Activated T-cell treated with anti-CD3 and anti-CD28 coated beads, Interleukin-2, amount 50 U/mL, for 72 hours (primary cell): ENCODE measurements at places on chromosomes 6 and 20. TPM values are rescaled to one million over a fixed set of nuclear protein-coding genes. Genes with fewer than 3 reads are reported as not detected.

The SIRPA gene
- total RNA-seq: 0.22 TPM

The FARS2 gene
- total RNA-seq: 23.9 TPM

The LAMA4 gene
- 0.14 TPM for total RNA-seq

The GOPC gene
- 20.1 TPM for total RNA-seq

The NNAT gene
- total RNA-seq: 0.19 TPM

The THBD gene
- total RNA-seq: not detected

GRCh38 chr6:168333491-168333890 is 13.9 kb upstream of the DACT2 start:
- H3K27ac ChIP-seq: no peak overlapping the region
- no peak for DNase-seq
- no peaks in the 10 kb centered on the region for H3K27me3 ChIP-seq
- H3K36me3 ChIP-seq: no peaks in the 10 kb centered on the region
- H3K4me1 ChIP-seq: no peaks in the 10 kb centered on the region
- H3K4me3 ChIP-seq: no peak overlapping the region

GRCh38 chr6:51152594-51152993 is 333.9 kb downstream of the TFAP2B start:
- H3K27ac ChIP-seq: no peak overlapping the region
- peaks cover 3% of the 10 kb centered on the region for H3K36me3 ChIP-seq
- no peaks in the 10 kb centered on the region for H3K4me1 ChIP-seq
- DNase-seq: no peak
